AG04449 (cell line): ENCODE measurements at places on chromosomes 13 and 19.

DNA sequence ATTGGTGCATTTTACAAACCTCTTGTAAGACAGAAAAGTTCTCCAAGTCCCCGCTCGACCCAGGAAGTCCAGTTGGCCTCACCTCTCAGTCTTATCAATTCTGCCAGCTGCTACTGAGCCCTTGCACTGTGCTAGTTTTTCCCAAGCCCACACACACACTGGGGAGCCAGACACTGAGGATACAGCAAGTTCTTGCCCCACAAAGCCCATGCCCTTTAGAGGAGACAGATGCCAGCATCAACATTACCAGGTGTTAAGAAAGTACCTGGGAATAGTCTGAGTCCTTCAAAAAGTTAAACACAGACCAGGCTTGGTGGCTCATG, 175.0 kb downstream of the PTPRS start:
- no peak for DNase-seq

GRCh38 chr13:80430561-80430960, 89.6 kb upstream of the SPRY2 start:
- DNase-seq: no peak

DNA sequence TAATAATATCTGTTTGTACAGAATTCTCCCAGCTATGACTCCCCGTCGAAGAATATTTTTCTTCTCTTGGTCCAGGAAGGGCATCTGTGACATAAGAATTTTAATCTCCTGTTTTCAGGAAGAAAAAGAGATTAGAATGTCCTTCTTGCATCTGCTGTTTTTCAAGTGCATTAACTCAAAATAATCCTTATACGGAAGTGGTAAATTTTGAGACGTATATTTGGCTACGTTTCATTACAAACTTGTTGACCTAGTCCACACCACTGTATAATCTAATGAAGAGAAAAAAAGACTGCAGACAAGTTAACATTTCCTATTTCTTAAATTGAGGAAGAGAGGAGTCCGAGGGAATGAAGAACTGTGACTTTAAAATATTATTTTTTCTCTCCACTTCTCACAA, 959.9 kb downstream of the DIAPH3 start:
- DNase-seq: no peak

- DNase-seq: no peak
Measured at GRCh38 chr19:5667751-5668271, 12.5 kb downstream of the MICOS13 start.

- no peak for DNase-seq
Measured at GRCh38 chr19:35034588-35035382, 4.5 kb downstream of the SCN1B start.
